ENCODE measurements at places on chromosomes 5 and 9. TPM values are rescaled to one million over a fixed set of nuclear protein-coding genes. Genes with fewer than 3 reads are reported as not detected.

DNA sequence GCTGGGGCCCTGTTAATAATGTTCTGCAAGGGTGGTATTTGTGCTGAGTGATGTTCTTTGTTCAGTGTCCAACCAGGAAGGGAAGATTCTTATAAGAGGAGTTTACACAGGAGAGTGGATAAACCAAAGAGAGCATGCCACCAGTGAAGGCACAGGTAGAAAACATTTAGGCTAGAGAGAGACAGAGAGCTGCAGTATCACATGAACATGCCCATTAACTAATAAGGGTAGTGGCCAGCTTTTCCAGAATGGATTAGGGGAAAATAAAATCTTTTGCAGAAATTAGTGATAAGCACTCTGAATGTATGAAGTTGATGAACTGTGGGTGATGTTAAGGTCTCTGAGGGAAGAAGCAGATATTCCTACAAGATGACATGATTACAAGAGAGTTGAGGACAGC, 54.1 kb upstream of the PRLR start:
- no peak for DNase-seq

GRCh38 chr5:133781436-133782225, 169.3 kb upstream of the FSTL4 start:
- DNase-seq: no peak

DNA sequence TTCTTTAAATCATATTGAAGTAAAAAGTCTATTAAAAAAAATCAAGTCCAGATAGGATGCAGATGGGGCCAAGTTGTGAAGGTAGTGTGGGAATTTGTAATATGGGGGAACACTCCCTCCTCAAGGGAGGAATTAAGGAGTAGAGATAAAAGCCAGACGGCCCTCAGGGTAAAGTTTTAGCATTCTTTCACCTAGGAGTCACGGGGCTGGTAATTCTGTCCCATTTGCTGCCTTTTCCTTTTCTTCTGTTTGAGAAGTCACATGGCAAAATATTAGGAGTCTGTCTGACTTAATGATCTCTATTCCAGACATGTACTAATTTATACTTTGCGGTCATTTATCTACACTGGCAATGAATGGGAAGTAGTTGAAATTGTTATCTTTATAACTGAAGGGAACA, 61.9 kb downstream of the SNX24 start:
- DNase-seq: no peak

- no peak for DNase-seq
These were observed 9.8 kb downstream of the CLTB start for GRCh38 chr5:176406436-176407052.

DNA sequence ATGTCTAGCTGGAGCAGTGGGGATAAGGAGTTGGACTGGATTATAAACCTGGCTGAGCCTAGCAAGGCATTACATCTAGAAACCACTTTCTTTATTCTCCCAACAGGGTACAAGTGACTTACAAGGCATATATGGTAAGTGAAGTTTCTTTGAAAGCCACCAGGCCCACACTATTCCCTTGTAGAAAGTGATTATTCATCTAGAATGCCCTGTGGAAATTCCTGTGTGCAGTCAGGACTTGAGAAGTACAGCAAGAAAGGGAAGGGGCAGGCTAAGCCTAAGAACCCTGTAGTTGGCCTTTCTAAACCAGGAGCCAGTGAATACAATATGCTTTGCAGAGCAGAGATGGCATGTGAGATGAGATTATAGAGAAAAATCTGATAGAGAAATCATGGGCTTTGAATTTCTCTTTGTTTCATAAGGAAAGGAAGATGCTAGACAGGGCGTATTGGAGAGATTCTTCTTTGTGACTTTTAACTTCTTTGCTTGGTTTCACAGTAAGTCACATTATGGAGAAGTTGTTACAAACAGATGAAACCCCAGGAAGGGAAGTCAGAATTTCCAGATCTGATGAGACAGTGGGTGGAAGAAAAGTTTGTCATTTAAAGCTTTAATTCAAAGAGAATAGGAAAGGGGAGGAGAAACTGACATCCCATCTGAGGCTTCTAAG, 321.7 kb downstream of the NDUFS4 start:
- no peak for DNase-seq

- DNase-seq: no peak
These were observed 35.7 kb upstream of the PPP1R26 start for GRCh38 chr9:135443797-135444425.

DNA sequence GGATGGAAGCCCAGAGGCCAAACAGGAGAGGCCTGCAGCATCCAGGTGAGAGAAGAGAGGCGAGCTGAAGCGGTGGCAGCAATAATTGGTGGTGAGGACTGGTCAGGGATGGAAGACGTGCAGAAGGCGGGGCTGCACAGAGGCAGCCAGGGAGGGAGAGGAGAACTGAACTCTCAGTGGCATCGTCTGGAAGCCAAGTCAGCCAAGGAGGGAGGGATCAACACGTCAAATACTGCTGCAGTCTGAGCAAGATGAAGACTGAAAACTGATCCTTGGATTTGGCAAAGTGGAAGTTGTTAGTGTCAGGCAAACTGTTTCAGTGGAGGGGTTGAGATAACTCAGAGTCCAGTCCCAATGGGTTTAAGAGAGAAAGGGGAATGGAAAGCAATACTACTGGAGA, 145.4 kb downstream of the CDK5RAP2 start:
- peak; percentile 71 for DNase-seq

GRCh38 chr5:122391621-122392020, 79.6 kb downstream of the SNCAIP start:
- DNase-seq: no peak

DNA sequence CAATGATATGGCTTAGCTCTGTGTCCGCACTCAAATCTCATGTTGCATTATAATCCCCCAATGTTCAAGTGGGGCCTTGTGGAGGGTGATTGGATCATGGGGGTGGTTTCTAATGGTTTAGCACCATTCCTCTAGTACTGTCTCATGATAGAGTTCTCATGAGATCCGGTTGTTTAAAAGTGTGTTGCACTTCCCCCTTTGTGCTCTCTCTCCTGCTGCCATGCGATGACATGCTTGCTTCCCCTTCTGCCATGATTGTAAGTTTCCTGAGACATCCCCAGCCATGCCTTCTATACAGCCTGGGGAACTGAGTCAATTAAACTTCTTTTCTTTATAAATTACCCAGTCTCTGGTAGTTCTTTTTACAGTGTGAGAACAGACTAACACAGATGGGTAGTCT, 427.1 kb downstream of the CHSY3 start:
- no peak for DNase-seq

- no peak for DNase-seq
These were observed 1013.1 kb downstream of the NR2F1-AS1 start for GRCh38 chr5:92567831-92568450.

GRCh38 chr5:97915106-97915505, 732.1 kb upstream of the RIOK2 start:
- DNase-seq: no peak

DNA sequence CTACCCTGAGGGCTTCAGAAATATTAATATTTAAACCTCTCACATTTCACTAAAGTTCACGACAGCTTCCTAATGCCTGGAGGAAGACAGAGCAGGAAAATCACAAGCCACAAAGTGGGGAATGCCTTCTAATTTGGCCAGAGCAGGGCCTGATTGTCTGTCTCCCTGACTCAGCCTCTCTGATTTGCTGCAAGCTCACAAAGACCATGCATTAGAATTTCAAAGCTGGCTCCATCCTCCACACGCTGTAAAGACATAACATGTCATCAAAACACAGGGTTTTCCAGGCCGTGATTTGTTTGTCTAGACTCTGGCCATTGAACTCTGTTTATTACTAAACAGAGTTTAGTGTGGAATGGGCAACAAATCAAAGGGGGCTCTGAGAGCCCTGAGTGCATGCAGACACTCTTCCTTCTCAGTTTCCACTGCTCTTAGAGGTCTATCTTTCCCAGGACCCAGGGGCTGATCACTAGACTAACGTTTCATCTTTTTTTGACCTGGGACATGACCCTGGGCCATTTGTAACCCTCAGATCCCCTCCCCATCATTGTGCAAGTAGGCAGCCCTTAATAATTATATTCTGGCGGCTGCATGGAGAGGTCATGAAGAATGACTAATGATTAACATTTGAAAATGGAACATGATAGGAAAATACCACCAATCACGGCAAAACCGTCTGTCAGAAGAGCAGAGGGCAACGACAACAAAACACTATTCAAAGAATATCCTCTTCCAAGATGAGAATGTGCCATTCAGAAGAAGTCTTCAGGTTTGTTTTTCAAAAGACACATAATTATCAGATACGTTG, 140.2 kb downstream of the ENC1 start:
- no peak for DNase-seq

- no peak for DNase-seq
These were observed 33.9 kb downstream of the UNC13B start for GRCh38 chr9:35195683-35196082.

DNA sequence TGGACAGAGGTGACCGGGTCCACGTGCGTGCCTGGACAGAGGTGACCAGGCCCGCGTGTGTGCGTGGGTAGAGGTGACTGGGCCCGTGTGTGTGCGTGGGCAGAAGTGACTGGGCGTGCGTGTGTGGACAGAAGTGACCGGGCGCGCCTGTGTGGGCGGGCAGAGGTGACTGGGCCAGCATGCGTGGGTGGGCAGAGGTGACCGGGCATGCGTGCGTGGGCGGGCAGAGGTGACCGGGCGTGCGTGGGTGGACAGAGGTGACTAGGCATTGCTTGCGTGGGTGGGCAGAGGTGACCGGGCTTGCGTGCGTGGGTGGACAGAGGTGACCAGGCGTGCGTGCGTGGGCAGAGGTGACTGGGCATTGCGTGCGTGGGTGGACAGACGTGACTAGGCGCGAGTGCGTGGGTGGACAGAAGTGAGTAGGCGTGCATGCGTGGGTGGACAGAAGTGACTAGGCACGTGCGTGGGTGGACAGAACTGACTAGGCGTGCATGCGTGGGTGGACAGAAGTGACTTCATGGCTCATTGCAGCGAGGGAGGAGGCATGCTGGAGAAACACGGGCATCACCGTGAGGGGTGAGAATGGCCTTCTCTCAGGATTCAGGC, 254.1 kb upstream of the IRX4 start:
- no peak for DNase-seq

- no peak for DNase-seq
These were observed 9.6 kb upstream of the CEP72 start for GRCh38 chr5:602466-603035.

DNA sequence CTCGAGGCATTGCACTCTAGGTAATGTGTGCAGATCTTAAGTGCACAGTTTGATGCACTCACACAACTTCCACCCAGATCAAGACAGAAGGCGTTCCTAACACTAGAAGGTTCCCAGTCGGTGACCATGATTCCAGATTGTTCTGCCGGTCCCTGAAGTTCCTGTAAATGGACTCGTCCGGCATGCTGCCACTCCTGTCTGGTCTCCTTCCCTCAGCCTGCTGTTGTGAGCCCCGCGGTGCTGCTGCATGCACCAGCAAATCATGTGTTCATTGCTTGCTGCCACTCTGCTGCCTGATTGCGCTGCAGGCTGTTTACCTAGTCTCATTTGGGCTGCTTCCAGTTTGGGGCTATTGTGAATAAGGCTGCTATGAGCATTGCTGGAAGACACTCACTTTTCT, 11.5 kb downstream of the STKLD1 start:
- no peak for DNase-seq

DNA sequence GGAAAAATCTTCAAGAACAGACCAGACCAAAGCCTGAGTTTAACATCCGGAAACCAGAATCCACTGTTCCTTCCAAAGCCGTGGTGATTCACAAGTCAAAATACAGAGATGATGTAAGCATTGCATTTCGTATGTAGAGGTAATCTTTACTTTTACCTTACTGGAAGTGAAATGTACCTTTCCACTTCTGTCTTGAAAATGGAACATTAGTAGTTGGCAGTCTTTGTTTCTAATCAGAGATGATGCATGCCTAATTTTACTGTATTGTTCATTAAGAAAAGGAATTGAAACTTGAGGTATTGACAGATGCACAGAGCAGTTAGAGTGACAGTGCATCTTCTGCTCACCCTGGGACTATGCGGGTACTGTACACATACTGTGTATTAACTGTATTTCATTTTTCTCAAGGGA, 34.6 kb downstream of the HABP4 start:
- DNase-seq: no peak

GRCh38 chr5:139523635-139524445, 37.3 kb upstream of the UBE2D2 start:
- no peak for DNase-seq

Gene TMEM38B
- 92.2 TPM for total RNA-seq

Gene NR4A3
- total RNA-seq: 34.0 TPM

Gene SPINK5
- total RNA-seq: 0.09 TPM

Gene ZNF366
- total RNA-seq: 3.4 TPM

Gene ZNF367
- total RNA-seq: 1.9 TPM

Gene SPATA31C1
- not detected for total RNA-seq

Gene MOB3B
- 11.0 TPM for total RNA-seq

Gene PRDM9
- not detected for total RNA-seq

Gene INPP5E
- 5.0 TPM for total RNA-seq

Gene GRAMD2B
- total RNA-seq: 9.9 TPM

Gene GARNL3
- total RNA-seq: 2.5 TPM

Gene RELL2
- total RNA-seq: 0.16 TPM

Gene PLK2
- total RNA-seq: 14.7 TPM

Data from gastrocnemius medialis (tissue), 4 donors.